Aorta (tissue), 5 donors: ENCODE measurements at places on chromosomes 6 and 20. TPM values are rescaled to one million over a fixed set of nuclear protein-coding genes. Genes with fewer than 3 reads are reported as not detected.

- DNase-seq: peak; percentile 77
Measured at GRCh38 chr6:144286503-144287393, 1.6 kb downstream of the UTRN start.

GRCh38 chr6:101090281-101090680 is 209.2 kb upstream of the ASCC3 start:
- DNase-seq: no peak

DNA sequence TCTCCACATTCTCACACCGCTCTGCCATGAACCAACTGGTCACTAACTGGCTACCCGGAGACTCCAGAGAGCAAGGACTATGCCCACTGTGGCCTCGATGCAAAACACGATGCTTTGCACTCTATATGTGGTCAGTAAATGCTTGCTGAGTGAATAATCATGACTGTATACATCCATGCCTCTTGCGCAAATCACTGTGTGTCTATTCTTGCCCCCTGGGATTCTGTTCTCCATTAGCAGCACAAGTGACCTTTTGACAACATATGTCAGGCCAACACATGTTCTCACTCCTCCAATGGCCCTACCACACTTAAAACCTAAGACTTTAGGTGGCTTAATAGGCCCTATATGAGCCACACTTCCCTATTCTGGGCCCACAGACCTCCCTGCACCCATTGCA is 16.9 kb downstream of the KIF16B start:
- DNase-seq: no peak

GRCh38 chr6:96792561-96793190 is 44.6 kb downstream of the GPR63 start:
- no peak for DNase-seq

The TXLNB gene
- 1.5 TPM for total RNA-seq

The LGSN gene
- total RNA-seq: not detected

The ABHD16B gene
- total RNA-seq: not detected
